WTC11 (cell line): ENCODE measurements at places on chromosomes 1 and 21. TPM values are rescaled to one million over a fixed set of nuclear protein-coding genes. Genes with fewer than 3 reads are reported as not detected.

Gene SIKE1
- 65.2 to 75.2 TPM (median 68.7 TPM) in 3 replicates for total RNA-seq

Gene SELENON
- 80.2 to 99.6 TPM (median 96.0 TPM) in 3 replicates for total RNA-seq

GRCh38 chr1:36834586-36834985 is 199.7 kb downstream of the GRIK3 start:
- H3K27me3 ChIP-seq = peaks cover 3% of the 10 kb centered on the region; the same call in 1 of the 2 replicates
- DNase-seq = no peak
- H3K27ac ChIP-seq = no peak overlapping the region
- H3K4me1 ChIP-seq = peaks cover 15% of the 10 kb centered on the region
- H3K4me3 ChIP-seq = no peak overlapping the region

- peak overlapping the region; percentile 78 for H3K4me3 ChIP-seq
- H3K36me3 ChIP-seq = no peaks in the 10 kb centered on the region
- no peak for DNase-seq
- peaks cover 29% of the 10 kb centered on the region for H3K27me3 ChIP-seq
- H3K27ac ChIP-seq = no peak overlapping the region
- peaks cover 60% of the 10 kb centered on the region for H3K4me1 ChIP-seq
Observed at GRCh38 chr1:14602136-14602535, 3.7 kb downstream of the KAZN start.

- no peak for DNase-seq
- no peaks in the 10 kb centered on the region for H3K36me3 ChIP-seq
- H3K27me3 ChIP-seq = peaks cover 4% of the 10 kb centered on the region; the same call in 1 of the 2 replicates
- peaks cover 43% of the 10 kb centered on the region for H3K4me1 ChIP-seq
- H3K4me3 ChIP-seq = no peak overlapping the region
- no peak overlapping the region for H3K27ac ChIP-seq
Observed at GRCh38 chr21:44762221-44763049, 39.2 kb downstream of the UBE2G2 start.

DNA sequence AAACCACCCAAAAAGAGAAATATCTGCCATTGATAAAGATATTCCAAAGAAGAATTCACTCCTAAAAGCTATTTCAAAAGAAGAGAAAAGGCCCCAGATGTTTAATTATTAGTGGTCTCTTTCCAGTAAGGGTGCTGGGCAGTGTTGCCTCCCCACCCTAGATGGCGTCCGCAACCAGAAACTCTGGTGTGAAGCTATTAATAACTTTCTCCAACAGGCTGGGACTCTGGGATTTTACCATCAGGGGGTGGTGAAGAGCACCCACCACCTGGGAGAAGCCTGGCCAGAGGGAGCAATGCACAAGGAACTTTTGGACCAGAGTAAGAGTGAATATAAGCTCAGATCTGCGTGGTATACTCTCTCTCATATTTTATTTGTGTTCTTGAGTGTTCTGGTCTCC is 115.4 kb upstream of the TIAM1 start:
- DNase-seq = no peak
- H3K27ac ChIP-seq = no peak overlapping the region
- no peak overlapping the region for H3K4me3 ChIP-seq
- H3K27me3 ChIP-seq = no peaks in the 10 kb centered on the region

DNA sequence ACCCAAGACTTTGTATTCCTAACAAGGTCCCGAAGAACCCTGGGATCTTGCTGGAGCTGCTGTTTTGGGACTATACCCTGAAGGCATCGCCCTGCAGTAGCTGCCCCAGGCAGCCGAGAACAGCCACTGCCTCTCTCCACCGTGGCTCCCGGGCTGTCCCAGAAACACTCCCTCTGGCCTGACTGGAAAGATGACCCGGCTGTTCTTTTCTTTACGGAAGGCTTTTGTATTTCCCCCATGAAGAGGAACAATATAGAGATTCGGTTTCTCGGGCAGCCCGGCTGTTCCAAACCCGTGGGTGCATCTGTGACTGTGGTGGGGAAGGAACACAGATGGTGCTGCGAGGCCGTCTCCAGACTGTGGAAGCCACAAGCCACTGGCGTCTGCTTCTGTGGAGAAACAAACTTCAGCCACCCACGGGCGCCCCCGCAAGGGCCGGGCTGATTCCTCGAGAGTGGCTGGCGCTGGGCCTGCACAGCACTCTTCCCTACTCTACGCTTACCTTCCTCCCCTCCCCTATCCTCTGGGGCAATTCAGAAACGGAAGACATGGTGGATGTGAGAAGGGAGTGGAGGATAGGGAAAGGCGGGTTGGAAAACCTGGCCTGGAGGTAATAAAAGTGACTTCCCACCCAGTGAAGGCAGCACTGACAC is 33.7 kb upstream of the VASH2 start:
- DNase-seq = peak; percentile 63
- H3K27me3 ChIP-seq = no peaks in the 10 kb centered on the region; the same call in 1 of the 2 replicates
- H3K36me3 ChIP-seq = peaks cover 11% of the 10 kb centered on the region
- peak overlapping the region; percentile 55 for H3K4me3 ChIP-seq

GRCh38 chr1:89779151-89779940 is 41.5 kb upstream of the LRRC8D start:
- H3K27ac ChIP-seq = no peak overlapping the region
- H3K36me3 ChIP-seq = no peaks in the 10 kb centered on the region
- H3K27me3 ChIP-seq = no peaks in the 10 kb centered on the region
- DNase-seq = no peak
- no peaks in the 10 kb centered on the region for H3K4me1 ChIP-seq

DNA sequence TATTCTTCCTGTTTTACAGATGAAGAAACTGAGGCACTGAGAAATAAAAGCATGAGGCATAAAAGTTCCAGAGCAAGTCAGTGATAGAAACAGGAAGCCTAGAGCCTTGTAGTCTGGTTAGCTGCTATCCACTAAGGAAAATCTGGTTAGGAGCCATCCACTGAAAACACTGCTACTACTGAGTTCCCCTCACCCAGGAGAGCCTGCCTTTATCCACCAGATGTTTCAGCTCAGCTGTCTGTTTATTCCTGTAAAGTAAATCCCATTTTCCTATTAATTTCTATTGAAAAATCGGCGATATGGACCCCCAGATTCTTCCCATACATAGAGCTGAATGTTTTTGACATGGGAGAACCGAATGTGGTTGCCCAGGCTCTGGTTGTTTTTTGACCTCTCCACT is 63.7 kb upstream of the LMO4 start:
- no peaks in the 10 kb centered on the region for H3K36me3 ChIP-seq
- H3K27me3 ChIP-seq = no peaks in the 10 kb centered on the region
- DNase-seq = no peak
- H3K4me3 ChIP-seq = no peak overlapping the region

- peak overlapping the region; percentile 13; the same call in 1 of the 2 replicates for H3K27ac ChIP-seq
- no peak overlapping the region for H3K4me3 ChIP-seq
- DNase-seq = no peak
- peaks cover 41% of the 10 kb centered on the region for H3K36me3 ChIP-seq
- H3K4me1 ChIP-seq = no peaks in the 10 kb centered on the region
- H3K27me3 ChIP-seq = no peaks in the 10 kb centered on the region
Observed at GRCh38 chr1:23282957-23283356, 61.1 kb downstream of the HNRNPR start.

Gene SPRR1B
- not detected in 3 replicates for total RNA-seq

Gene ANKRD35
- 2.7 to 3.2 TPM (median 2.9 TPM) in 3 replicates for total RNA-seq

Gene OR2T11
- not detected in 3 replicates for total RNA-seq

- H3K27me3 ChIP-seq = no peaks in the 10 kb centered on the region; the same call in 1 of the 2 replicates
- peaks cover 19% of the 10 kb centered on the region for H3K36me3 ChIP-seq
- DNase-seq = no peak
- H3K27ac ChIP-seq = no peak overlapping the region
- no peak overlapping the region for H3K4me3 ChIP-seq
Observed at GRCh38 chr1:7733276-7733675, 37.8 kb upstream of the VAMP3 start.

DNA sequence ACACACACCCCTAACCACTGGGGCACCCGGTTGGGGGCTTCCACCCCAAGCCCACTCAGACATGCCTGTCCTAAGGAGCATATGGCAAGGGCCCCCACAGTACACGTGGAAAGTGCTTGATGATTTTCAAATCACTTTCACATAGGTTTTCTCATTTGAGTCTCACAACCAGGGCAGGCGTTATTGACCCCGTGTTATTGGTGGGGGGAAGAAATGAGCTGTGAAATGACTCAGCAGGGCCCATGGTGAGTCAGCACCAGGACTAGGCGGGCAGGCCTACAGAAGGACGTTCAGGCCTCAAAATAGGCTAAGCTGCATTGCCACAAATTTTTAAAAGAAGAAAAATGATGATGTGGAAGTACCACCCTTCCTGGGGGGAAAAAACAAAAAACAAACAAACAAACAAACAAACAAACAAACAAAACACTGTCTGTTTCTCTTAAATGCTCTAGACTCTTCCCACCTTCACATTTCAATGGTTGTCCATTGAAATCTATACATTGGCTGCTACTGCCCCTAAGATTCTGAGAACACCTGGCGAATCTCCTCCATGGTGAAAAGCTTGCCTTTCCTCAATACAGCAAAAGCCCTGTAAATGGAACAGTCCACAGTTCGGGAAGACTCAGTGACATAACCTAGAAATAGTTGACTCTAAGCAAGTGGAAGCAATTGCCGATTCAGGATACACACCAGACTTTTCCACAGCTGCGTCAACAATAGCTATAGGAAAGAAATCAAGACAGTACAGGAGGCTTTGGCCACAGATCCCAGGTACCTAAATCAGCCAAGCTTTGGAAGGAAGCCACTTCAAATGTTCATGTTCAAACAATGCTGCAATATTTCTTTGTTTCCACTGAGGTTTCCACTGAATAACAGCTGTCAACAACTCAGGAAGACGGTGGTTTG is 234.7 kb downstream of the TOMM20 start:
- H3K4me1 ChIP-seq = peaks cover 9% of the 10 kb centered on the region
- no peak for DNase-seq
- no peak overlapping the region for H3K4me3 ChIP-seq
- H3K27me3 ChIP-seq = no peaks in the 10 kb centered on the region
- H3K27ac ChIP-seq = no peak overlapping the region
- H3K36me3 ChIP-seq = no peaks in the 10 kb centered on the region

DNA sequence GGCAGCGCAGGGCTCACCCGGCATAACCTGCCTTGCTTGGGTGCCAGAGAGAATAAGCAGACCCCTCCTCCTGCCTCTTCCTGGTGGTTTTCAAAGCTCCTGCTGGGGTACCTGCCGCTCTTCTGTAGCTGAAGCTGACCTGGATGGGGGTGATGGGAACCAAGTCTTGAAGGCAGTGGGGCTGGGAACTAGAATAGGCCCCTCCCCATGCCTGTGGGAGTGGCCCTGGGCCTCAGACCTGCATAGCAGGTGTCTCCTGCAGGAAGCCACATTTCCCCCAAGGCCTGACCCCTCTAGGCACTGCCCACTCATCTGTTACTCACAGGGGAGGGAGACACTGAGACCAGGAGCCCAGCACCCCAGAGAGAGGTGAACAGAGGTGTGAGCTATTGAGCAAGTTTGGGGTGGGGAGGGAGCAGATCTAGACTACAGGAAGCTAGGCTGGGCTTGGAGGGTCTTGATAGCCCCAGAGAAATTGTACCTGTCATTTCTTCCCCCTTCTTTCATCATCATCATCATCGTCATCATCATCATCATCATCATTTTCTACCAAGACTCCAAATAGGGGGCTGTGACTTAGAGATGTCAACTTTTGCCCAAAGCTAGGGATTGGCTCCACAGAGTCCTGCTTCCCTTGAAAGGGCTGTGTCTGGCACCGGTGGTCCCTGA is 10.1 kb downstream of the PADI1 start:
- H3K4me1 ChIP-seq = peaks cover 34% of the 10 kb centered on the region
- no peaks in the 10 kb centered on the region for H3K36me3 ChIP-seq
- no peak overlapping the region for H3K27ac ChIP-seq
- DNase-seq = no peak
- H3K4me3 ChIP-seq = no peak overlapping the region

GRCh38 chr1:243575070-243575469 is 275.0 kb downstream of the AKT3 start:
- H3K27ac ChIP-seq = no peak overlapping the region
- H3K4me1 ChIP-seq = peaks cover 5% of the 10 kb centered on the region
- no peak overlapping the region for H3K4me3 ChIP-seq
- H3K27me3 ChIP-seq = no peaks in the 10 kb centered on the region

Gene PCAT6
- 11.2 to 13.2 TPM (median 11.7 TPM) in 3 replicates for total RNA-seq

- no peak overlapping the region for H3K4me3 ChIP-seq
- H3K27ac ChIP-seq = peak overlapping the region; percentile 66
- DNase-seq = no peak
- no peaks in the 10 kb centered on the region for H3K4me1 ChIP-seq
Observed at GRCh38 chr1:35499652-35500176, 57.5 kb downstream of the KIAA0319L start.

DNA sequence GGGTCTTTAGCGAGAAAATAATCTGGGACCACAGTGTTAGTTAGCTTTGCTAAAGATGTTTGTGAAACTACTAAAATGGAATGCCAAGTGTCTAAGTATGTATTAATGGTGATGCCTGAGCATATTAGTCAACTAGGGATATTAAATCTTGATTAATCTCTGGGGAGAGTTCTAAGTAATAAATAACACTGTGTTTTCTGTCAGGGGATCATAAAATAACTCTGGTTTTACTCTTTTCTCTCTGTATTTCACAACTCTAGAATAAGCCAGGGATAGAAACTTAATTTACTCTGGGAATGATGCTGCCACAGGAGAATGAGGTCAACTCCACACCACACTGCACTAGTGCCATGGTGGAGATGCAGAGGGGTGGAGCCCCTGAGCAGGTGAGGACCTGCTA is 399.2 kb downstream of the PTBP2 start:
- H3K36me3 ChIP-seq = no peaks in the 10 kb centered on the region
- H3K4me3 ChIP-seq = no peak overlapping the region
- no peak overlapping the region for H3K27ac ChIP-seq
- DNase-seq = no peak
- peaks cover 36% of the 10 kb centered on the region for H3K4me1 ChIP-seq

GRCh38 chr1:89269277-89269676 is 3.4 kb downstream of the GBP5 start:
- no peak overlapping the region for H3K4me3 ChIP-seq
- DNase-seq = no peak
- no peak overlapping the region for H3K27ac ChIP-seq
- no peaks in the 10 kb centered on the region for H3K4me1 ChIP-seq
- no peaks in the 10 kb centered on the region for H3K27me3 ChIP-seq

Gene ADCY10
- total RNA-seq = 0.07 to 0.34 TPM in 2 of 3 replicates, not detected in the other

Gene GPR3
- total RNA-seq = 7.8 to 12.4 TPM (median 7.8 TPM) in 3 replicates

DNA sequence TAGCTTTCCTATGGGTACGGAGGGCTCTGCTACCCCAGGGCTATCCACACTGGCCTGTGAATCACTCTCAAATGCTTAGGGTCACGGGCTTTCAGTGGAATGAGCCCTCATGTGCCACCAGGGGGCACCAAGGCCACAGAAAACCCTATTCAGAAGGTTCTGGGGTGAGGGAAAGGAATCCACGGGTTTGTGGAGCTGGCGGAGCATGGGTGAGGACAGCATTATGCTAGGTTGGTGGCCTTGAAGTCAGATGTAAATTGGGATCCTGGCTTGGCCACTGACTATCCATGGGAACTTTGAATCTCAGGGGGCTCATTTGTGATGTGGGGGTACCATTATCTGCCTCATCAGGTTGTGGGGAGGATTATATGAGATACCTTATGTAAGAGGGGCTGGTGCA is 5.1 kb upstream of the LAMTOR5 start:
- no peak overlapping the region for H3K27ac ChIP-seq
- peak; percentile 82 for DNase-seq
- no peak overlapping the region for H3K4me3 ChIP-seq
- no peaks in the 10 kb centered on the region for H3K36me3 ChIP-seq
